ENCODE measurements at places on chromosomes 1 and 21.

- DNase-seq: no peak
These were observed 109.3 kb downstream of the ZC3H11B start for GRCh38 chr1:219503604-219504003.

- no peak for DNase-seq
These were observed 109.8 kb downstream of the PBX1 start for GRCh38 chr1:164668491-164669400.

DNA sequence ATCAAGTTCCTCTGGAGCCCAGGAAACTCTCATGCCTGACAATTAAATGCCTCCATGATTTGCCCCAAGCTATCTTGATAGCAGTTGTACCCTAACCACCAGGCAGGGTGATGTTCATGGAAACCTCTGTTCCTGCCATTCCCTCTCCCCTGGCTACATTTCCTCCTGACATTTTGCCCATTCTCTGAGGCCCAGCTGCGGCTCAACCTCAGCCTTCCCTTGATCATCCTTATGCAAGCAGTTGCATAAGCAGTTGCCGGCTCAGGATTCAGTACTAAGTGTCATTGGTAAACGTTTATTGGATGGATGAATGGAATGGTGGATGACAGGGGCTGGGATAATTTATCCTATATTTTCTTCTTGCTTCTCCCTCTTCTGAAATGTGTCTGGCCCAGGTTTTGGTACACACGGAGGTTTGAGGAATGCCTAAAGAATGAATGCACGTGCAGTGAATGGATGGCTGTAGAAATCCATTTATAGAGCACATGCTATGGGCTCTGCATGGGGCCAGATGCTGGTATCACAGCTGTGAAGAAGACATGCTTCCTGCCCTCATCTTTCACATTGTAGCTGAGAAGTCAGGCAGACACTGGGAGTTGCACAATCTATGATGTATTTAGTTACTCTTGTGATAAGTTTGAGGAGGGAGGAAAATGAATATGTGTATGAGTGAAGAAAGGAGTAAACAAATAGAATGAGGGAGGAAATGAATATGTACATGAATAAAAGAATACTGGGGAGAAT is 261.8 kb downstream of the FOXD2 start:
- DNase-seq: no peak

- no peak for DNase-seq
These were observed 25.1 kb downstream of the IRF2BP2 start for GRCh38 chr1:234584926-234585325.

- DNase-seq: peak; percentile 54
These were observed 151.3 kb downstream of the ETS2 start for GRCh38 chr21:38956856-38957571.

All from suppressor macrophage (primary cell).